DMS 273 treated with DMSO at 0.1 percent for 48 hours (cell line): ENCODE measurements at places on chromosomes 7 and 10.

DNA sequence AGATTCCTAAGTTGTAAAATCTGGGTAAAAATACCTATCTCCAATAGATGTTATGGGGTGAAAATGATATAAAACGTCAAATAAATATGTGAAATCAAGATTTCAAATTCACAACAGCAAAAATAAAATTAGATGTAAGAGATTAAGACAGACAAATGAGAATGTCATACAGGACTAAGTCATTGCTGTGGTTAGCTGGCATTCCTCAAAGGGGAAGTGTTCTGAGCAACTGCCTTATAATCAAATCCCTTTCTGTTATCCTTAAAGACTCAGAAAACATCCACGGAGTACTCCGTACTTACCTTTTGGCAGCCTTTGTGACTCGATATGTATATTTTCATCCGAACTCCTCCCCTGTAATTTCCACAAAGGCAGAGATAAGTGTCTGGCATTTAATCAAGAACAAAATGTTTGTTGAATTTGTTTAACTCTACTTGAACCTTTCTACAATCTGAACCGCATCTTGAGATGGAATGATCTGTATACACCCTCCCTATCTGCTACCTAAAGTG is 559.6 kb downstream of the GATA3 start:
- no peak for DNase-seq

GRCh38 chr10:87734987-87735827 is 75.5 kb downstream of the PAPSS2 start:
- no peak for DNase-seq

DNA sequence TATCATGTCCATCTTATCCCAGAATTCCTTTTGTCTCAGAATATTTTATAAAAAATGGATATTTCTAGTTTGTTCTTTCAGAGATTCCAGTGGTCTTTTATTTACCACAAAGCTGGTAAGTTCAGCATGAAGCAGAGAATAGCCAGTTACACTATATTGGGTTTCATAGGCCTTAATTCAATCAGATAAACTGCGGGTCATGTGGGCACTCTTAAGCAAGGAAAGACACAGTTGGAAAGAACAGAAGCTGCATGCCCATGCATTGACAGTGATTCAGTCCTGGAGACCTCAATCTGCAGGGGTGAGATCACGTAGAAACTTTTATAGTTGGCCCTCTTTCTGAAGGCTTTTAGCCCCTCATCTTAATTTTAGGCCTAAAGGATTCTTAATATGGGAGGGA is 281.3 kb upstream of the IGFBP3 start:
- DNase-seq = no peak

GRCh38 chr7:148566736-148567135 is 23.8 kb upstream of the C7orf33 start:
- no peak for DNase-seq

DNA sequence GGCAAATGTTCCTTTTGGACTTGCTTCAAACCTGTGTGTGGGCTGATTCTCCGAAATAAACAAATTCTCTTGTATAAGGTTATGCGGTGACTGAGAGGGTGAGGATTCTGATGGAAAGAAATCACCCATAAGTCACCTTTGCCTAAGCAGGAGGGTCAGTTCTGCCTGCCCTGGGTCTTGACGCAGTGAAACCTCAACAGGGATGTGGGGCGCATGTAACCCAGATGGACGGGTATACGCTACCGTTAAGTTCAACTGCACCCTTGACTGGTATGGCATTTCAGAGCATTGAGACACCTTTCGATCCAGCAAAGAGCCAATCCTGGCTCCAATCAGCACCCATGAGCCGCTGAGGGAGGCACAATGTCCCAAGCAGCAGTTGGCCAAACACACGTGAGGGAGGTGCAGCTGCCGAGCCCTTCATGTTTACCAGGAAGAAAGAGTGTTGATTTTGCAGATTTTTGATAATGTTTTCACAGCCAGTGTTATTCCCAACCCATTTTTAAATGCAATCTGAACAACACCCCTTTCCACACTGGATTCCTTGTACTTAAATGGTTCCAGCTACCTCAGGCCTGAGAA is 48.1 kb downstream of the SORBS1 start:
- DNase-seq = no peak

DNA sequence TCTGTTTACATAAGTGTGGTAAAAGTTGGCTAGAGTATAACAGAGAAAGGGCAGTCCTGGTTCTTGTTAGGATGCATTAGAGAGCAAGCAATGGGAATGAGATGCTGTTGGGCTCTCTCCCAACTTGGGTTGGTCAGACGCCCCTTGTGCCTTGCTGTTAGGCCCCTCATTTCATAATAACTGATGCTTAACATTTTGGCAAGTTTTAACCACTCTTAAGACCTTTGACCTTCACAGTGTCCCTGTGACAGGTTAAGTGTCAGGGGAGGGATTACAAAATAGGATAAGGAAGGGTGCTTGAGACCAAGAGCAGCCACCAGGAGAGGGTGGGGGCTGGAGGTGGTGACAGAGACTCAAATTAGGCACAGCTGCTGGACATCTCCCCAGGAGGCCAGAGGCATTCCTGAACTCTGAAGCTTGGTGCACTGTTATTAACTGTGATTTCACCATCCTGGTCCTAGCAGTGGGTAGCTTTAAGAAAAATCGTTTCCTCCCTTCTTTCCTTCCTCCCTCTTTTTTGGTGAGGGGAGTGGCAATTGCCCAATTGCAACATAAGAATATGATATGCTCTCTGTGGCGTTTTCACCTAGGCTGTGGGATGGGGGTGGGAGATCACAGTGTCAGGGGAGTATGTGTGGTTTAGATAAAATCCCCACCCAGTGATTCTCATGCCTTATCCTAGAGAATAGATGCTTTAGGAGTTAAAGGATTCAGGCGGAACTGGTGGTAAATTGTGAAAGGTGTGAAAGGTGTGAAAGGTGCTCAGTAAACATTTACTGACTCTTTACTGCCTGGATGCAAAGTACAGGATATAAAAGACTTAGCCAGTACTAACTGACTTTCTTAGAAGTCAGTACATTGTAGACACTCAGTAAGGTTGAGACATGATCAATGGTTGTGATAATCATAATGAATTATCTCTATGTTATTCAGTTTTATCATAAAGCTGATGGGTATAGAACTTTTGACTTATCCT is 270.5 kb downstream of the BICC1 start:
- DNase-seq = no peak

DNA sequence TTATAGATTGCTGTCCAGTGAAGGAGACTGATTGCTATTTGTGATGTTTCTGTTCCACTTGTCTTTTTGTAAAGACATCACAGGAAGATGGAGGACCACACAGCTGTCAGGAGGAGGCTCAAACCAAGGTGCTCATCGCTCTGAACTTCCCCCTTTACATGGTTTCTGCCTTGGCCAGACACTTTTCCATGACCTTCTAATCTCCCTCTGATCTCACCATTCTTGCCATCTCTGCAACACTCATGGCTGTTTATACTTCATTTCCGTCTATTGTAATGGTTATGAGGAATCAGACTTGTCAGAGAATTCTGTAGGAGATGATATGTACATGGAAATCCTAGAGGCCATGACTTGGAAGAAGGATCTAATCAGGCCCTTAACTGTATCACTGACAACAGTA is 1.7 kb upstream of the TAS2R5 start:
- no peak for DNase-seq

DNA sequence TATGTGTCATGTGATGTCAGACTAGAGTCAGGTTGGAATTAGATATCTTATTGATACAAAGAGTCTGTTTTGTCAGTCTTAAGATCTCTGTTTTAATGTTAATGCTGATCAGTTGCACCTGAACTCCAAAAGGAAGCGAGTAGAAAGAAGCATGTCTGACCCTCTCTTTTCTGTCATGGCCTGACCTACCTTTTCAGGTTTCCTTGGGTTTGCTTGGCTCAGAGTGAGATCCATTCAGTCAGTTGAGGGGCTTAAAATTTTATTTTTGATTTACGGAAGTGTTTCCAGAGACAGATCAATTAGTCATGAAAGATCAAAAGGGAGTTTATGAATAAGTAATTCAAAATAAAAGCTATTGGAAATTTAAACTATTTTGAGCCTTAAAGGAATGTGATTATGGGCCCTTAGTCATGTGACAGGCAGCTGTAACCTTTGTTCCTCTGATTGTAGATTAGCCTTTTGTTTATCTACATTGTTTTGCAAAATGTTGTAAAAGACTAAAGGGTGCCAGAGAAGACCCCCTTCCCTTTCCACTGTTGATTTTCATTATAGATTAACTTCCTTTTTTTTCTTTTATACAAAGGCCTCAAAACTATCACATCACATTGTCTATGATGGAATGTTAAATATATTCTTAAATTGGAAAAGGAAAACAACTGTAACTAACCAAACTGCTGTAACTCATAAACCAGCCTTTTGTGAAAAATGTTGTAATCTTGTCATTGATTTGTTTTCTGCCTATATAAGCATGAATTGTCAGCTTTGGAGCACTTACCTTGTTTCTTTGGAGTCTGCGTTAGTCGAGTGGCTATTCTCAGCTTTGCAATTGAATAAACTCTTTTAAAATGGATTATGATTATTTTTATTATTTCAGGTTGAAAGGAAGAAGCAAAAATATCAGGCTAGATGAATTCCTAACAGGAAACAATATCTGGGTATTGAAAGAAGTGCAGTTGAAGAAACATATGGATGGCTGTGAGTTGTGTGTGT is 195.5 kb upstream of the MBL2 start:
- no peak for DNase-seq

DNA sequence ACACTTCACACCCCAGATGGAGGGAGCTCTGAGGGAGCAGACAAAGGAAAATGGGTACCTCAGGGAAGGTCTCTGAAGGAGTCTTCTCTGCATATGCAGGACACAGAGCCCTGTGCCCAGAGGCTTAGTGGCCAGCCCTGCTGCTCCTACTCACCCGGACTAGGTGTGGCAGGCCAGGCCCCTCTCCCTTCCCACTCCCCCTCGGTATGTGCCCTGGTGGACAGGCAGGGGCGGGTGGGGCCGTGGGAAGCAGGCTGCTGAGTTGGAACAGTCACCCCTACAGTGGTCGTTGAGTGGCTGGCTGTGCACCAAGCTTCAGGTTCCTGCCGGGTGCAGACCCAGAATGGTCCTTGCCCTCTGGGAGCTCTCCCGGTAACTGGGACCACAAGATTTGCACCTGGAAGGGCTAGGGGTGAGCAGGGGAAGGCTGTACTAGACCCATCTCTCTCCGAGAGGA is 68.6 kb downstream of the ZMIZ1 start:
- no peak for DNase-seq

DNA sequence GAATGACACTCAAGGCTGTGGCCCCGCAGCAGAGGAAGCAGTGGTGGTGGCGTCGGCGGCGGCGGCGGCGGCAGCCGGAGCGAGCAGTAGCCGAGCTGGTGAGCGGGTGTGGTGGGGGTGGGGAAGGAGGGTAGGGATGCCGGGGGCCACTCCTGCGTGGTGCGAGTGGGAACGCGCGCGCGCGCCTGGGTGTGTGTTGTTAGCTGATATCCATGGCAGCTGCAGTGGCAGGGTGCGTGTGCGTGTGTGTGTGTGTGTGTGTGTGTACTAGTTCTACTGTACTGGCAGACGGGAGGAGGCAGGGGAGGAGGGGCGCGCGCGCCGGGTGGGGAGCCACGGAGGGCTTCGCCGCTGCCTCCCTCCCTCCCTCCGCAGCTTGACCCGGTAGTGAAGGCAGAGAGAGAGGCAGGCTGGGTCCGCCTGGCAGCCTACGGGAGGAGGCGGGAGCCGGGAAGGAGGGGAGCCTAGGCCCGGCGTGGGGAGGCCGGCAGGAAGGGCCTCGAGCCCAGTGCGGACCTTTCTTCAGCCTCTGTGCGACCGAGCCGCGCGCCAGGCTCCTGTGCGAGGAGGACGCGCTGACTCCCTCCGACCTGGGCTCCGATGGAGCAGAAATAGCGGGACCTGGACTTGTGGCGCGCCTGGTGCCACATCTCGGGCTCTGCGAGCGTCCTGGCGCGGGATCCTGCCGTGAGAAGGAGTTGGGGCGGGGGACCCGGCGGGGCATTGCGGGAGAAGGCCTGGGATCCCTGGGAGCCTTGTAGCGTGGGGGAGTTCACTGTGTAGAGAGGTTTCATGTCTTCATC is at the start of gene MAGI2:
Gene MAGI2, minus strand, starts transcription at position 110 of the 803 bp plus-strand sequence. CDS start 347 bp downstream, outside the sequence.
- peak; percentile 35 for DNase-seq

GRCh38 chr10:31574577-31574976 is 255.6 kb downstream of the ZEB1 start:
- no peak for DNase-seq

- DNase-seq = no peak
These were observed 867.5 kb downstream of the NRG3 start for GRCh38 chr10:82742478-82742877.

- DNase-seq = no peak
These were observed 5.3 kb downstream of the CAMK2B start for GRCh38 chr7:44320141-44320540.

DNA sequence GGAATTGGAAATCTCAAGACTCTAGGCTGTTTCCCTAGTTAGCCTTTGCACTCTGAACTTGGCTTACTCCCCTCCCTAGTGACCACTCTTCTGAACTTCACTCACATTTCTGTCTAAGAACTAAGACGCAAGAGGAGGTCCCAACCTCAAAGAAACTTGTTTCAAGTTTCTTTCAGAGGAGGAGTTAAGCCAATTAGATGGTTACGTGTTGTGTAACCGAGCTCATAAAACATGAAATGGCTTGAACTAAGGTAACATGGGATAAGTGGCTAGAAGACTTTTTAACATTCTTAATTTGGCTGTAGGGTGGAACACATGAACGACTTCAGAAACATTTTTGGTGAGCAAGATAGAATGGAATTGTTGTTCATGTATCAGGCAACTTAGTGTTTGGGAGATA is 39.5 kb upstream of the SEC61G start:
- DNase-seq = no peak

GRCh38 chr7:48441848-48442492 is 270.7 kb downstream of the ABCA13 start:
- DNase-seq = no peak

- DNase-seq = no peak
These were observed 47.4 kb upstream of the GNAI1 start for GRCh38 chr7:80087051-80087770.

DNA sequence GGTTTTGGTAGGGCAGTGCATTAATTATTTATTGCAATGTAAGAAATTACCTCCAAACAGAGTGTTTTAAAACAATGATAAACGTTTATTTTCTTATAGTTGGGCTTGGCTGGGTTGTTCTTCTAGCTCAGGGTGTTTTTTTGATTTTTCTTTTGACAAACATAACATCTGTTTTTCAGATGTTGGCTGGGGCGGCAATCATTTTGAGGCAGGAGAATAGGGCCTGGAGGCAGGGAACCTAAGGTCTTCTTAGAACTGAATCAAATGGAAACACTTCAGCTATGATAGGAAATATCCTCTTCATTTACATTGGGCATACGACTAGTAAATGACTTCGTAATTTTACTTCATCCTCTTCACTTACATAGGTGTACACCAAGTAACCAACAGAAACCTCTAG is 47.4 kb upstream of the NAMPT start:
- DNase-seq = no peak

DNA sequence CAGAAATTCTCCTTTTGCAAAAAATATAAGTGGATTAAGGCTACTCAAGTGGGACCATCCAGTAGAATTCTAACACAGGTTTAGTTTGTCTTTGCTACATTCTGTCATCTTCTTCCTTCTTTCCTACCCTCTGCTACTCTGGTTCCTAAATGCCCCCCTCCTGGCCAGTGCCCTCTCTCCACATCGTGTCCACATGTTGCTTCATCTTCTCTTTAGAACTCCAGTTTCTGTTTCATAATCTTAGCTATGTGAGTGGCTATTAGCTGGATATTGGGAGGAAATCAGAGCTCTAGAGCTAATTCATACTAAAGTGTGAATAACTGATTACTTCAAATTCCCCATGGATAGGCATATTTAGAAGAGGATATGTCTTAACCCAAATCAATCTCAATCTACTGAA is 528.5 kb downstream of the LRMDA start:
- DNase-seq = no peak
